ENCODE measurements at places on chromosomes 3 and 15.

GRCh38 chr15:48366584-48367312 is 35.5 kb downstream of the DUT start:
- no peak for DNase-seq

DNA sequence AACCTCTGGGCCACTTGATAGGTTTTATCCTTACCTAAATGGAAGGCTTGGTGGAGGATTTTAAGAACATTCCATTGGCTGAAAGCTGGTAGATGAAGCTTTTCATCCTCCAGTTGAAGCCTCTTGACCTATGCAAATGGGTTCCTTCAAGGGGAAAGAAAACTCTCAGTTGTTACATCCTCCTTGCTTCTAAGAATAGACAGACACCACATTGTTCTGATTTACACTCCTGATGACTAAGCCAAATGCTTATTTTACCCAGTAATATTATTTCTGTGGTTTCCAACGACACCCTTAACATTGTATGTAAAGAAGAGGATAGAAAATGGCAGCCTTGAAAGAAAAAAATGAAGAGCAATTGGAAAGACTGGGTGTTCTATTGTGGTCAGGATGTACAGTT is 480.5 kb downstream of the OTOL1 start:
- no peak for DNase-seq

DNA sequence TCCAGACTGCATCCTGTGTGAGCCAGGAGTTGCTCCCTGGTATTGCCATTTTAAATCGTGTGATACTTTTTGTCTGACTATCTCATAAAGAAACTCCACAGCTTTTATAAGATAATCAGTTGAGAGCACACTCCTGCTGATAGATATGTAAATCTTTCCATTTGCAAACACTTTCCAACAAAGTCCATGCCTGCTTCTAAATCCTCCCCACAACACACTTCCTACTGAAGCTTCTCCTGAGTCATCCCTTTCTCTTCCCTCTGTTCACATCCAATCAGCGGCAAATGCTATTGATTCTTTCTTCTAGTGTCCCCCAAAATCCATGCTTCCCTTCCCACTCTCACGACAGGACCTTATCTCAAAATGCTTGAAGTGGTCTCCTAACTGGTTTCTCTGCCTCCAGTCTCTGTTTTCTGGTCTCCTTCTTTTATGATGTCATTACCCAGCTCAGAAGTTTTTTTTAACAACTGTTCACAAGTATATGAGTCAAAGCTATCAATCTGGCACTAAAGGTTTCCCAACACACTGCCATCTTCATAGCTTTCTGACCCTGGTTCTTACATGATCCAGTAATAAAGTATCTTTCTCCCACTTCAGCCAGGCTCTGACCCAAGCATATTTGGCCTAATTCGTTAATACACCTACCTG is 4.5 kb upstream of the WWTR1 start:
- no peak for DNase-seq

DNA sequence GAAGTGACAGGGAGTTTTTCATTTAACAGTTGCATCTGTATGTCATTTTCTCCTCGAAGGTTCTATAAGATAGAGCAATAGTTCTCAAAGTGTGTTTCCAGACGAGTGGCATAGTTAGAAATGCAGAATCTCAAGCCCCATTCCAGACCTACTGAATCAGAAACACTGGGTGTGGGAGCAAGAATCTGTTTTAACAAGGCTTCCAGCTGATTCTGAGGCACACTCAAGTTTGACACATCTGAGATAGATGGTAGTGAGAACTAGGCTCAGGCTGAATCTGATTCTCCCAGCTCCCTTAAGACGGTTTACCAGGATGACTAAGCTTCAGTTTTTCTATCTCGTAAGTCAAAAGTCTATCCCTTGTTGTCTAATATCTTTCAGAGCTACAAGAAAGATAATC is 159.8 kb upstream of the NUDT16 start:
- DNase-seq = no peak

GRCh38 chr3:2774481-2775249 is 335.5 kb downstream of the IL5RA start:
- no peak for DNase-seq

DNA sequence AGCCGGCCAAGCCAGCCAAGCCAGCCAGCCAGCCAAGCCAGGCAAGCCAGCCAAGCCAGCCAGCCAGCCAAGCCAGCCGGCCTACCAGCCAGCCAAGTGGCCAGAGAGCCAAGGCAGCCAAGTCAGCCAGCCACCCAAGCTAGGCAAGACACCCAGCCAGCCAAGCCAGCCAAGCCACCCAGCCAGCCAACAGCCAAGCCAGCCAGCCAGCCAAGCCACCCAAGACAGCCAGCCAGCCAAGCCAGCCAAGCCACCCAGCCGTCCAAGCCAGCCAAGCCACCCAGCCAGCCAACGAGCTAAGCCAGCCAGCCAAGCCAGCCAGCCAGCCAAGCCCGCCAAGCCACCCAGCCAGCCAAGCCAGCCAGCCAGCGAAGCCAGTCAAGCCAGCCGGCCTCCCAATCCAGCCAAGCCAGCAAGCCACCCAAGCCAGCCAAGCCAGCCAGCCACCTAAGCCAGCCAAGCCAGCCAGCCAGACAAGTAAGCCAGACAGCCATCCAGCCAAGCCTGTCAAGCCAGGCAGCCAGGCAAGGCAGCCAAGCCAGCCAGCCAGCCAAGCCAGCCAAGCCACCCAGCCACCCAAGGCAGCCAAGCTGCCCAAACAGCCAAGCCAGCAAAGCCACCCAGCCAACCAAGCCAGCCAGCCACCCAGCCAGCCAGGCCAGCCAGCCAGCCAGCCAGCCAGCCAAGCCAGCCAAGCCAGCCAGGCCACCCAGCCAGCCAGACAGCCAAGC is 200.5 kb downstream of the GOLGA6L6 start:
- DNase-seq = no peak

DNA sequence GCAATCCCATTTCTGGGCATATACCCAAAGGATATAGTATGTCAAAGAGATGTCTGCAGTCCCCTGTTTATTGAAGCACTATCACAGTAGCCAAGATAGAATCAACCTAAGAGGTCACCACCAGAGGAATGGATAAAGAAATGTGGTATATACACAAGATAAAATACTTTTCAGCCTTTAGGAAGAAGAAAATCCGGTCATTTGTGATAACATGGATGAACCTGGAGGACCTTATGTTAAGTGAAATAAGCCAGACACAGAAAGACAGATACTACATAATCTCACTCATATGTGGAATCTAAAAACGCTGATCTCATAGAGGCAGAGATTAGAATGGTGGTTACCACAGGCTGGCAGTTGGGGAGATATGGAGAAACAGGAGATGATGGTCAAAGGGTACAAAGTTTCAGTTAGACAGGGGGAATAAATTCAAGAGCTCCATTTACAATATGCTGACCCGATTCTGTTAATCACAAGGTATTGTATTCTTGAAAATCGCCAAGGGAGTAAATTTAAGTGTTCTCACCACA is 195.8 kb downstream of the MTHFS start:
- DNase-seq = no peak

- DNase-seq = no peak
Measured at GRCh38 chr3:127961124-127961523, 46.1 kb downstream of the KBTBD12 start.

DNA sequence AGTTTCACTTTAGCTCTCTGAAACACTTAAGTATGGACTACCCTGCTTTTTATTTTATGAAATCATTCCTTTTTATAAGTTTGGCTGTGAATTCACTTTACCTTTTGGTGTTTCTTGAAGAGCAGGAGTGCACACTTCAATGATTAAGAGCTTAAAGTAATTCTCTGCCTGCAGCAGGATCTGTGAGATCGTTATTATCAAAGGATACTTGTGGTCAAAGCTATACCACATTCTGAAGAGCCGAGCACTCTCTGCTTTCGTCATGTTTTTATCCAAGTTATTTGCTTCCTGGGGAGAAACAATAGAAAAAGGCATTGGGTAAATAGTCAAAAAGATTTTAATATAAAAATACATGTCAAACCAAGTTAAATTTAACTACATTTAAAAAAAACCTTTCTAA is 243.7 kb downstream of the CHST2 start:
- no peak for DNase-seq

GRCh38 chr3:119331661-119332060 is 37.5 kb downstream of the ARHGAP31 start:
- DNase-seq = no peak

GRCh38 chr15:40118473-40118872 is 9.8 kb upstream of the BMF start:
- DNase-seq = no peak

DNA sequence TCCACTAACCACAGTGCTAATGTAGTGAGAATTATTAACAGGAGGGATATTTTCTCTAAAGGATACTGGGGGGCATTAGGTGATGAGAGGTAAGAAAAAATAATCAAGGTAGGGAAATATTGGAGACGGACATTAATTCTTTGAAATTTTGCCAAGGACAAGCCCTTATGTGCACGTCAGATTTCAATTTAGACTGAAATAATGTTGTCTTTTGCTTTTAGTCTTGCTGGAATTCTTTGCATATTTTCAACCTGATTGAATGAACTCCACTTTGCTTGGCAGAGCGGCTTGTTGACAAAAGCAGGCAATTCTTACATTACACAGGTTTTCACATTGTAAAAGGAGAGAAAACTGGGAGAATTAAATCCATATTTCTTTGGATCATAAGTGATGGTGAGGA is 25.0 kb upstream of the C3orf52 start:
- DNase-seq = no peak

DNA sequence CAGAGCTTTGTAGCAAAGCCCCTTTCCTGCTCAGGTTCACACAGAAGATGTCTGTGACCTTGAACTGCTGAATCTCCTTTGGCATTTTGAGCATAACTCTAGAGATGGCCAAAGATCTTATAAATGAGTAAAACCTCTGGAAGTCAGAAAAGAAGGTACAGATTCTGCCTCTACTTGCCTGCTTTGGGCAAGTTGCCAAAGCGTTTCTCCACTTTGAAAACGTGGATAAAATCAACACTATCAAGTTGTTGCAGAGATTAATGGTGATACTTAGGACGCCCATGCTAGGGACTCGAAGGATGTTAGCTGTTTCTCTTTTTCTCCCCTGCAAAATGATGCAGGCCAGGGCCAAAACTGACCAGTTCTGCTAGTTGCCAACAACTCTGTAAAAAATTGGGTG is 68.0 kb upstream of the CMTM7 start:
- DNase-seq = no peak

- no peak for DNase-seq
Measured at GRCh38 chr15:77507911-77508310, 87.2 kb downstream of the HMG20A start.

- no peak for DNase-seq
Measured at GRCh38 chr15:38470816-38471215, 16.9 kb downstream of the FAM98B start.

- DNase-seq = no peak
Measured at GRCh38 chr15:70466305-70466704, 297.1 kb downstream of the UACA start.

- no peak for DNase-seq
Measured at GRCh38 chr15:37100966-37101215, 542 bp upstream of the MEIS2 start.

DNA sequence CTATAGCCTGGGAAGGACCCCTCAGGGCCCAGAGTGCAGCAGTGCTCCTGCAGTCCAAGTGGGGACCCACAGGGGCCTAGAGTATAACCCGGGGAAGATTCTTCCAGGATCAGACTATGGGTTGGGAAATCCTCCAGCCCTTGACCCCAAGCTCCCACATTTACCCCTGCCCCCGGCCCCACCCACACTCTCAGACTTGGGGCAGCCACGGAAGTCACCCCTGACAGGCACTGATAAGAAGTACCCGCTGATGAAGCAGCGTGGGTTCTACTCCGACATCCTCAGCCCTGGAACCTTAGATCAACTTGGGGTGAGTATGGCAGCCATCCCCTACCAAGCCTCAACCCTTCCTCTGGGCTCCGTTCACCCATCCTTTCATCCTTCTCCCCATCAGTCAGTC is 6.3 kb downstream of the DNAH1 start:
- no peak for DNase-seq

- no peak for DNase-seq
Measured at GRCh38 chr3:124856677-124857076, 30.5 kb downstream of the ITGB5 start.

DNA sequence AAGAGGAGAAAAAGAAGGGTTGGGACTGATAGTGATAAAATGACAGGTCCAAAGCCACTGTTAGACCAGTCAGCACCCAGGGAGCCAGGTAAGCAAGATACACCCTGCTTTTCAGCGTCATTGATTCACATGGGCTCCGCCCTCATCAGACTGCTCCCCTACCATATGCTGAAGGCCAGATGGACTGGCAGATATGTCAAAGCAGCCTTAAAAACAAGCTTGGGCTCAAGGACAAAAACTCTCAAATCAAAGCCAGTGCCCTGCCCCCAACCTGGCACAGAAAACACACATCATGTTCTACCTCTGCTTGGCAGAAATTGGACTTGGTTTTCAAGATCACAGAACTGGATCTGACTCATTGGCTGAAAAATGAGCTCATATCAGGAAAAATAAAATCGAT is 33.4 kb downstream of the SH3BP5 start:
- no peak for DNase-seq

GRCh38 chr3:168251371-168251770 is 155.6 kb upstream of the GOLIM4 start:
- no peak for DNase-seq

GRCh38 chr3:44066806-44067205 is 174.9 kb upstream of the TOPAZ1 start:
- DNase-seq = no peak

DNA sequence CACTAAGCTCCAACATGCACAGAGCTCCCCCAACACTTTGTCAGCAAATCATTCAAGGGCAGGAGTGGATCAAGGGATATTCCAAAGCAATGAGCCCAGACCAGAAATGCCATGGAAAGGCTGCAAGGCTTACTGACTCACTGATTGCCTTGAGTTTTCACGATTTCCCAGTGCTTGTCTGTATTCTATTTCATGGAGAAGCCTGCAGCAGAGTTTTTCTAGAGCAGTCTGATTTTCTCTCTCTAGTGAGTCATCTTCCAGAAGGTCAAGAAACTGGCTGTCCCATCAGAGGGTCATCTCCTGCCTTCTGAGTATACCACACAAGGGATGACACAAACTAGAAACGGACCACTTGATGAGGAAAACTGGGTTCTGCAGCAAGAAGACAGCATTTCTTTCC is 16.5 kb downstream of the LMCD1 start:
- no peak for DNase-seq

GRCh38 chr15:36960179-36960946 is 140.0 kb downstream of the MEIS2 start:
- no peak for DNase-seq

DNA sequence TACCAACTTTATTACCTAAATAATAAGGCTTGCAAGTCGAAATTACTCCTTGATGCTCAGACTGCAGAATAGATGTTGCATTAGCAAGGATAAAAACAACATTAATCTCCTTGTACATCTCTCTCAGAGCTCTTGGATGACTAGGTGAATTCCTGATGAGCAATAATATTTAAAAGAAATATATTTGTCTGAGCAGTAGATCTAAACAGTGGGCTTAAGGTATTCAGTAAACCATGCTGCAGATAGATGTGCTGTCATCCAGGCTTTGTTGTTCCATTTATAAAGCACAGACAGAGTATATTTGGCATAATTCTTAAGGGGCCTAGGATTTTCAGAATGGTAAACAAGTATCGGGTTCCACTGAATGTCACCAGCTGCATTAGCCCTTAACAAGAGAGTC is 257.1 kb downstream of the TUSC7 start:
- no peak for DNase-seq

GRCh38 chr15:34799149-34800101 is 4.1 kb upstream of the ACTC1 start:
- DNase-seq = no peak
